ELR (cell line): ENCODE measurements at places on chromosomes 1 and 21.
A peak's percentile ranks its signal among the peaks of the same experiment; 100 is the strongest.

GRCh38 chr1:53259932-53260331 is 21.6 kb upstream of the MAGOH start:
- DNase-seq = no peak

DNA sequence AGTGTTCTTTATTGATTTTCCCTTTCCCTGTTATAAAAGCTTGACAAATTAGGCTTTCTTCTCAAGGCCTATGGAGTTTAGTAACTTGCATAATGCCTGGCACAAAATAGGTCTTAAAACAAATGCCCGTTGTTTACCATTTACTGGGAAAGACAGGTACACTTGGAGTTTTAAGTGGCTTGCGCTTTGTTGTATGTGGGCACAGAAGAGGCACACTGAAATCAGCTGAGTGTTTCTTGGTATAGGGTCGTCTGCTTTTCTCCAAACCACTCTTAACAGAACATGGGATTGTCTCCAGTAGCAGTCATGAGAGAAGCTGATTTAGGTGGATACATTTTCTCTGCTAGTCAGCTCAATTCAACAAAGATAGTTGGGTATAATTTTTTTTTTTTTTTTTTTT is 132.5 kb downstream of the SYT14 start:
- DNase-seq = no peak

- no peak for DNase-seq
Observed at GRCh38 chr1:213956295-213956770, 31.4 kb upstream of the PROX1 start.

GRCh38 chr1:51592711-51593110 is 24.2 kb upstream of the OSBPL9 start:
- no peak for DNase-seq

GRCh38 chr1:64881281-64881680 is 85.1 kb downstream of the JAK1 start:
- peak; percentile 89 for DNase-seq

GRCh38 chr1:203287109-203287893 is 18.0 kb upstream of the BTG2 start:
- DNase-seq = no peak

DNA sequence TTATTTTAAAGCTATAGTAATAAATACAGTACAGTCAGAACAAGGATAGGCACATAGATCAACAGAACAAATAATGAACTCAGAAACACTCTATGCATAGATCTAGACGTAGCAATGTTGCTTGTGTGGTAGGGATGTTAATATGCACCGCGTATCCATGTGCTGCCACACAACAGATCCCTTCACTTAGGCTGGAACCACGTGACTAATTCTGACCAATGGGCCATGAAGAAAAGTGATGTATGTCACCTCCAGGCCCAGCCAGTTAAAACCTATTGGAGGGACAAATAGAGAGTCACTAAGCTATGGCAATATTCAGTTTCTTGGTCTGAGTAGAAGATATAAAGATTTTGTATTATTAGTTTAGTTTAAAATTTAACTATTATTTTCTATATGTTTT is 91.4 kb downstream of the ADAMTS1 start:
- DNase-seq = no peak

GRCh38 chr1:20124456-20125057 is 5.2 kb upstream of the PLA2G2D start:
- peak; percentile 72 for DNase-seq

DNA sequence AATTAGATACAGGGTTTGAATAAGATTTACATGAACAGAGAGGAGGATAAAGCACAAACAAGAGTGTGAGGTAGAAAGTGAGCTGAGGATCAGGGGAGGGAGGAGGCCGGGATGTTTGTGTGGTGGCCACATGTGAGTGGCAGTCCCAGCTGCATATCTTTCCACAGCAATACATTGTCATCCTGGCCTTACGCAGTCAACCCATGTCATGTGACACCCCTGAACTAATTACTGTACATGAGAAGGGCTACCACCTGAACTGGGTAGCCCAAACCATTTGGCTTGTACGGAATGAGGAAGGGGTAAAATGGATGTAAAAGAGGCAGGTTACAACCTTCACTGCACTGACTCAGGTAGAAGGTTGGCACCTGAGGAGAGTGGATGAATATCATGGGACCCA is 4.2 kb downstream of the SLAMF7 start:
- no peak for DNase-seq

- DNase-seq = no peak
Observed at GRCh38 chr1:30840904-30841598, 67.5 kb downstream of the SDC3 start.

- no peak for DNase-seq
Observed at GRCh38 chr1:61816191-61816590, 73.9 kb downstream of the PATJ start.

GRCh38 chr1:179077396-179077795 is 4.5 kb upstream of the TOR3A start:
- DNase-seq = peak; percentile 49

DNA sequence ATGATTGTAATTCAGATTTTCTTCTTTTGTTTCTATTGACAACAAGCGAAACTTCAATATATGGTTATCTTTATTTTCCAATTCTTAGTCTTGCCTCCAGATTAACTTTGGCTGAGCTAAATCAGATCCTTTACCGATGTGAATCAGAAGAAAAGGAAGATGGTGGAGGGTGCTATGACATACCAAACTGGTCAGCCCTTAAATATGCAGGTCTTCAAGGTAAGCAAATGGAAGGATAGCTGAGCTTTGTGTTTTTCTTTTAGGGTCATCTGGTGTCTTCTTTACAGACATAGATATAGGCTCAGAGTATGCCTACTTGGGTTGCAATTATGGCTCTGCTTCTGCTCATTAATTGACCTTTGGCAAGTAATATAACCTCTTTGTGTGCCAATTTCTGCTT is 37.7 kb downstream of the AGL start:
- peak; percentile 1 for DNase-seq

DNA sequence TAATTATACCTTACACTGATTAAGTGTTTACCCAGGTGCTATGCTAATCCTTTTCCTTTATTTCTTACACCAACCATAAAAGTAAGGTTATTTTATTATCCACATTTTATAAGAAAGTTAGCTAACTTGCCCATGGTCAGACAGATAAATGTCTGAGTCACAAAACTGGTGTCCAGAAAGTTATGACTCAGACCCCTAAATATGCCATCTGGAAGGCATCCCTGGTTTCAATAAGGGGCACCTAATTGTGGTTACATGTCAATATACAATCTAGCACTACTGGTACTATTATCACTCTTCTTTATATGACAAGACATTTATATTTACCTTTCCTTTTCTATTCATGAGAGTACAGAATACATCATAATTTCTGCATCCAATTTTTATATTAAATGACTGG is 496.5 kb upstream of the ADGRL2 start:
- DNase-seq = peak; percentile 63

DNA sequence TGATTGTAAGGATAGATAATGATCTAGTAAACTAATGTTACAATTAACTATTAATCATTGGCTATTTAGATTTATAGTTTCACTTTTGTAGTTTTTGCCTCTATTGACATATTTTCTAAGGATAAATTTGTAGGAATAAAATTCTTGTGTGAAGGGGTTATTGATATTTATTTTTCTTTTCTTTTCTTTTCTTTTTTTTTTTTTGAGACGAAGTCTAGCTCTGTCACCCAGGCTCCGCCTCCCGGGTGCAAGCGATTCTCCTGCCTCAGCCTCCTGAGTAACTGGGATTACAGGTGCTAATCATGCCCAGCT is 24.0 kb upstream of the DISC1 start:
- DNase-seq = no peak

DNA sequence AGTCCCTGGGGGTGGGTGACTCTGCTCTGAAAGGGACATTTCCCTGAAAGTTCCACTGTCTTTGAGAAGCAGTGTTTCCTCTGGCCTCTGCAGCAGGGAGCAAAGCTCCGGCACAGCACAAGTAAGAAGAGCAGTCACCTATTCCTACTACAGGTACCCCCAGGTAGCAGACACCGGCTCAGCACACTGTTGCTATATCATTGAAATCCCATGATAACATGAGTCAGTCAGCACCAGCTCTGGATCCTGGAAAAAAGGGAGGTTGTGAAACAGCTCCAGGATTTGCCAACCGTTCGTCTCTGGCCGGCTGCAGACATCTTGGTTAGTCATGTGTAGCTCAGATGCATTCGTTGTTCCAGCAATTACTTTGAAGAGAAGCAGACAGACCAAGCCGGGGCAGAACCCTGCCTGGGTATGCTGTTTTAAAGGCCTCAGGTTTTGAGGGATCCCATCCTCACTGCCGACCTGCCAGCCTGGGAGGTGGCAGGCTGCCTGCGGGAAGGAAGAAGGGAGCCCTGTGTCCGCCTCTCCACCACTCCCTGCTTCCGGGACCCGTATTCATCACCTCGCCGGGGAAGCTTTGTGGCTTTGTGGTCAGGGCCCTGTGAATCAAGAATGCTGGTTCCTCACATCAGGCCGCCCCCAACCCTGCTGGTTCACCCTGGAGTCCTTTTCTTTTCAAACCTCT is 139.2 kb downstream of the CLIC6 start:
- DNase-seq = peak; percentile 95

GRCh38 chr1:74205266-74205665 is 7.2 kb downstream of the FPGT start:
- no peak for DNase-seq

GRCh38 chr1:93967306-93967705 is 58.1 kb upstream of the GCLM start:
- no peak for DNase-seq

- no peak for DNase-seq
Observed at GRCh38 chr1:226937940-226938725, 2.0 kb upstream of the COQ8A start.

DNA sequence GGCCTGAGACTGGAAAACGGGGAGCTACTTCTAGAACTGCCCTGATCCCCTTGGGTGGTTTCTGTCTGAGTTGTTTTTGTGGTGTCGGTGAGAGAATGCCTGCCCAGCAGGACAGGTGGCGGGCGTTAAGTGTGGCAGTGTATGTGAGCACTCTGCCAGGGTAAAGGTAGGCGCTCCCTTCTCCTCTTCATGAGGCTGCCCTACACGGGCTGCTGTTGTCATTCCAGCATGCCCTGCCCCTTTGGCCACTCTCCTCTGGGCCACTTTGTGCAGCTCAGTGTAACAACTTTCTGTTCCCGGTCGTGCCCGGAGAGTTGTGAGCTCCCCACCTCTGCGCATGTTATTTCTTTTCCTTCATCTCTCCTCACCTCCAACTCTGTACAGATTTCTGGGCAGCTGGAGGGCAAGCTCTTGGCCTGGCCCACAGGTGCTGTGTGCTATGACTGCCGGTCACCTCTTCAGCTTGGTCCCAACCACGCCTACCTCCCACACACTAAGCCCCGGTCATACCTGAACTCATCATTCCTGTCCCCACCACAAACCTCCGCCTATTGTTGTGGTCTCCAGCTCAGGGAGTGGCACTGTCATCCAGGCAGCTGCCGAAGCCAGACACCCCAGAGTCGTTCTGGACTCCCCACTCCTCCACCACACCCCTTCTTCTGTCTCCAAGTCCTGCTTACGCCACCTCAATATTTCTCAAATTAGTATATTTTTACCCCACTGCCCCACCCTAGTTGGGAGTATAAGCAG is 69.0 kb downstream of the GADD45A start:
- no peak for DNase-seq

- no peak for DNase-seq
Observed at GRCh38 chr1:152871731-152872126, 6.4 kb upstream of the SMCP start.

GRCh38 chr1:201795066-201795465 is 33.9 kb upstream of the IPO9 start:
- DNase-seq = peak; percentile 62

DNA sequence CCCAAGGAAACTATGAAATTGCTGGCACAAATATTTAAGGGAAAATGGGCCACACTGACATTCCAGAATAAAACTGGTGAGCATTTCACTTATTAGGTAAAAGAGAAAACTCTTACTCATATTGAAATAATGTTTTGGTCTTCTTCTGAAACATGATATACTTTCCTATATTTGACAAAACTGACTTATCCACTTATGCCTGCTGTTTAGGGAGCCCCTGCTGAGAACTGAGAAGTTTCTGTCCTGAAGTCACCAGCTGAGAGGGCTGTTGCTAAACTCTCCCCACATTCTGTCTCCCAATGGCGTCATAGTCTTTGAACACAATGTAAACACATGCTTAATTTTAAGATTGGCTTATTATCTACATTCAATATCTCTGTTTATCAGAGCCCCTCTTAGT is 46.8 kb upstream of the ZC3H11B start:
- DNase-seq = peak; percentile 34
